GM20000 (cell line): ENCODE measurements at places on chromosomes 12 and 14.

DNA sequence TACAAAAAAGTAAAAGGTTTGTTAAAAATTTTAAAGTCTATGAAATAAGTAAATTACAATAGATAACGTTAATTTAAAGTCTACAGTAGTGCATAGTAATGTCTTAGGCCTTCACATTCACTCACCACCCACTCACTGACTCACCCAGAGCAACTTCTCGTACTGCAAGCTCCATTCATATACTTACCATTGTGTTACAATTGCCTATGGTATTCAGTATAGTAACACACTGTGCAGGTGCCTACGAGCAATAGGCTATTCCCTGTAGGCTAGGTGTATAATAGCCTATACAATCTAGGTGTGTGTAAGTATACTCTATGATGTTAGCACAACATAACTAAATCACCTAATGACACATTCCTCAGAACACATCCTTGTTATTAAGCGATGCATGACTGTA, 435.3 kb upstream of the TMTC1 start:
- DNase-seq: no peak

GRCh38 chr12:93323625-93324329, 53.9 kb upstream of the NUDT4 start:
- DNase-seq: no peak

DNA sequence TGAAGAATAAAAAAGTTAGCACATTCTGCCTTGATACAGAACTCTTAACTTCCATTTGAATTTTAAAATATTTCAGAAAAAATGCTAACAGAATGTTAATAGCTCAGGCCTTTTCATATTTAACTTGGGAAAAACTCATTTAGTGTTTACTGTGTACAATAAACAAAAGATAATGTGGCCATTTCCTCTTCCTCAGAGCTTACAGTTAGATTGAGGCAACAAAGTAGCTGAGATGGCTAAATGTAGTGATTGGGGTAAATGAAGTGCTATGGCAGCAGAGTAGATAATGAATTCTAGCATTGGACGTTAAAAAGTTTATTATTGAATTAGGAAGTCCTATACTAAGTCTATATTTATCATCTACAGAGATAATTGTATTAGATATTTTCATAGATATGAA, 12.7 kb downstream of the CPSF2 start:
- DNase-seq: no peak

DNA sequence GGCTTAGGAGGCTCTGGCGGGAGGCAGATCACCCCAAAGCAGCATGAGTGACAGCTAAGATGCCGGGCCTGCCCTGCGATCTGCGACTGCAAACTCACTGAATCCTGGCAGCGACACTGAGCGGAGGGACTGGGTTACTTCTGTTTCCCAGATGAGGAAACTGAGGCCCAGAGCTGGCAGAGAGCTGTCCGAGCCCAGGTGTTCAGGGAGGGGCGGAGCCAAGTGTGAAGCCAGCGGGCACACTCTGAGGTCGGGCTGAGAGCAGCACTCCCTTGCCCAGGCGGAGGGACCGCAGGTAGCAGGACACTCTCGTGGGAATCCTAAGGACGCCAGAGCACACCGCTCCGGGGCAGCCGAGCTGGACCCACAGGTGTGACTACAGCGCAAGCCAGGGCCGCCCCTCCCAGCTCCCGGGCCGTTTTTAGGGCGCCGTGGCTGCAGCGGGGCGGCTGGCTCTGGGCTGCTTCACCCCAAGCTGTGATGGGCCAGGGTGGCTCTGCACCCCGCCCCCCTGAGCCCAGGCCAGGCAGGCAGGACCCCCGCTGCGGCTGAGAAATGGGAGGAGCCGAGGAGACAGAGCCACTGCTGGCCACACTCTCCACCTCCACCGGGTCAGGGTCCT, 27.4 kb downstream of the MMP17 start:
- DNase-seq: no peak

GRCh38 chr12:43277651-43278540, 274.1 kb downstream of the ADAMTS20 start:
- peak; percentile 49 for DNase-seq

- DNase-seq: peak; percentile 28
Measured at GRCh38 chr12:59403259-59403932, 192.4 kb upstream of the SLC16A7 start.

DNA sequence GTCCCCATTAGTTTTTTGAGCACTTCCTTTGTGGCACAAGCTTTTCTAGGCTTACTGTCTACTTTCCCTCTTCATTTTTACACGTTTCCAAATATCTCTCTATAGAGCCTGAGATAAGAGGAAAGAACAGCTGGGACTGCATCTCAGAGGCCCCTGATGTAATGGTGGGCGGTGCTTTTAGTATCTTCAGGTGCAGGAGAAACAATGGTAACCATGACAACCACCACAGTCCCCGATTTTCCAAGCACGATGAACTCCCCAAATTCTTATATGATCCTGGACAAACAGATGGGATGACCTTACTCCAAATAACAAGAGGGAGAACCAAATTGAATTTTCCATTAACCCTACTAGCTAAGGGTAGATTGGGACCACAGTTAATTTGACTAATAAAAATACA, 103.3 kb downstream of the AEBP2 start:
- no peak for DNase-seq

- DNase-seq: no peak
Measured at GRCh38 chr12:127542391-127542790, 724.6 kb upstream of the TMEM132C start.

- no peak for DNase-seq
Measured at GRCh38 chr12:39581592-39581991, 38.0 kb downstream of the ABCD2 start.

DNA sequence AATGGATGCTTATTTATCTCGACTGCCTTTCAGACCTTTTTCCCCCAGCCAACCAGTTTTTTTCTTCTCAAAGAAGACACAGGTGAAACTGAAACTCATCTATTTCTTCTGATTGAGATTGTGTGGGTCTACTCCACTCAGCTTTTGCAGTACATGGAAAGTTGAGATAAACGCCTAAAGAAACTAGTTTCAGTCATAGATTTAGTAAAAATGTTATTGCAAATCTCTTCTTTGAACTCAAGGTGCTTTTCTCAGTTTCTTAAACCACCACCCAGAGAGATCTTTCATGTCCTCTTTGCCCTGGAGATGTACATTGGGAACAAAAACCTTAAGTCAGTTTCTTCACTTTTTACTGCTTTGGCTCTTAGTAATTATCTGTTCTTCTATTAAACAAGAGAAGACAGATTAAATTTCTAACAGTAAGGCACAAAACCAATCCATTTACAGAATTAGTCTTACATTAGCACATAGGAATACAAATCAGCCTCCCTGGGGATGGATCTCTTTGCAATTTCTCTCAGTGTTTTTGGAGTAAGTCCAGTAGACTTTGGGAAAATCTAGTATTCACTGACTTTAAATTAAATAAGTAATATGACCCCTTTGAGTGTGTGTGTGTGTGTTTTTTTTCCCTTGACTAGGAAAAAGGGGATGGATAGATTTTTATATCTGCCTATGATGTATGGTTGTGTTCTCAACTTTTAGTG, 11.6 kb downstream of the FBXW8 start:
- DNase-seq: peak; percentile 29

- no peak for DNase-seq
Measured at GRCh38 chr12:52634266-52635056, 16.1 kb upstream of the KRT73 start.

GRCh38 chr12:2769866-2770533, 24.8 kb upstream of the FKBP4 start:
- no peak for DNase-seq

DNA sequence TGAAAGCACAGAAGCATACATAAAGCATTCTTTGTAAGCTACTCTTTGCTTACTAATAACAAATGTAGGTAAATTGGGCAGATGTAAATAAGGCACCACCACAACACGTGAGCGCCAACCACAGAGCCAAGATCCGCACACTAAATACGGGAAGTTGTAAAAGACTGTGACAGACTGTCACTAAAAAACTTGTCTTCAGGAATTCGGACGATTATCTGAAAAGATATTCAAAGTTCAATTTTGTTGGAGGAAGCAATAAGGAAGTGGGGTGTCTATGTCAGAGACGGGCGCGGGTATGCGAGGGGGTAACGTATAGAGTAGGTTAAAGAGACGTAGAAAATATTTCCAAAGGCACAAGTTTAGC, 1.5 kb upstream of the HSP90B1 start:
- no peak for DNase-seq

DNA sequence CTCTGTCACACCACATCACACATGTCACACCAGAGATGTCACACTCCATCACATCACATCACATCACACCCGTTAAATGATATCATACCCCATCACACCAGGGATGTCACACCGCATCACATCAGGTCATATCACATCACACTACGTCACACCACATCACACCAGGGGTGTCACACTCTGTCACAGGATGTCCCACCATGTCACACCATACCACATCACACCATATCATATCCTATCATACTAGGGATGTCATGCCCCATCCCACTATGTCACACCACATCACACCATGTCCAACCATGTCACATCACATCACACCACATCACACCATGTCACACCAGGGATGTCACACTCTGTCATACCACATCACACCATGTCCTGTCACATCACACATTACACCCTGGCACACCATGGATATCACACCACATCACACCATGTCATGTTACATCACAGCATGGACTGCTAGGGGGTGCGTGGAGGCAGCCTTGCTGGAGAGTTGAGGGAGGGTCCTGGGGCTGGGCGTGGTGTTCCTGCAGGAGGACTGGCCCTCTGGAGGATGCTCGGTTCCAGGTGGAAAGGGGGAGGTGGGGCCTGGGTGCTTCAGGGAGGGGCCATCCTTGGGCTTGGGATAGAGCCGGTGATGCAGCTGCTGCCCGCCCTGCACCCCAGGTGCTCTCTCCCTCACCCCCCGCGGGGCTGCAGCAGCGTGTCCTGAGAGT, 134.6 kb downstream of the TMEM121 start:
- no peak for DNase-seq

- no peak for DNase-seq
Measured at GRCh38 chr12:12445165-12445881, 88.4 kb downstream of the BORCS5 start.

GRCh38 chr12:47441490-47441889, 264.3 kb downstream of the RPAP3 start:
- DNase-seq: no peak

GRCh38 chr14:39734306-39734705, 302.1 kb upstream of the FBXO33 start:
- DNase-seq: no peak

GRCh38 chr12:6607751-6608591, 792 bp upstream of the CHD4 start:
- peak; percentile 73 for DNase-seq

DNA sequence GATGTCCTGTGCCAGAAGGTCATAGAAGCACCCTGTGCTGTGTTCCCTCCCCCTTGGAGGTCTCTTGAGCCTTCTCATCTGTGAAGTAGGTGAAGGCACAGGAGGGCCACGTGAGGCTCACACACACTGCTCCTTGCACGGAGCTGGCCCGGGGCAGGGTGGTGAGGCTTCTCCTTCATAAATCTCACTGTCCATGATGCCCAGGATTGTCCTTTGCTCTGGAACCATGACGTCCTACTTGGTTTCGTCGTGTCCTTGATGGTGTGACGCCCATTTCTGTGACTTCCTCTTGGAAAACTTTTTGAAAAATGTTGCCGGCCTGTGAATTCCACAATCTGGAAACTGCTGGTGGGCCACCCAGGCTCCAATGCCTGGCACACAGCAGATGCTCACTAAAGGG, 34.4 kb downstream of the SH2B3 start:
- no peak for DNase-seq

- peak; percentile 56 for DNase-seq
Measured at GRCh38 chr14:20681348-20682126, 2.8 kb upstream of the RNASE4 start.
